ENCODE measurements at places on chromosomes 13 and 19.

DNA sequence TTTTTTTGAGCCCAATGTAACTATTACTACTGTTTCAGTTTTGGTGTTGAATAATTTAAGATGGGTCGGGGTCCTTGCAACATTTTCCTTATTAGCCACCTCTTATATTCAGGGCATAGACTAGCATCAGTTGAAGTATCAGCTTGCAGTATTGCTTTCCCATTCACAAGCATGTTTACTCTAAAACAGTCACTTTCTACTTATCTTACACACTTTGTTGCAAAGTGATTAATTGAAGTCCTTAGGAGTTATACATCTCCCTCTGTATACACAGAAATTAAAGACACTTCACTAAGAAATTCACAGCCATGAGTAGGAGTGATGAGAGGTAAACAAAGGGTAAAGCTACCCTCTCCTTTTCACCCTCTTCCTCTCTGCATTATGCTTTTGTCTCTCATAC is 27.6 kb downstream of the SLAIN1 start:
- no peak for DNase-seq

GRCh38 chr19:15869109-15869555 is 28.7 kb downstream of the CYP4F2 start:
- DNase-seq, result no peak

DNA sequence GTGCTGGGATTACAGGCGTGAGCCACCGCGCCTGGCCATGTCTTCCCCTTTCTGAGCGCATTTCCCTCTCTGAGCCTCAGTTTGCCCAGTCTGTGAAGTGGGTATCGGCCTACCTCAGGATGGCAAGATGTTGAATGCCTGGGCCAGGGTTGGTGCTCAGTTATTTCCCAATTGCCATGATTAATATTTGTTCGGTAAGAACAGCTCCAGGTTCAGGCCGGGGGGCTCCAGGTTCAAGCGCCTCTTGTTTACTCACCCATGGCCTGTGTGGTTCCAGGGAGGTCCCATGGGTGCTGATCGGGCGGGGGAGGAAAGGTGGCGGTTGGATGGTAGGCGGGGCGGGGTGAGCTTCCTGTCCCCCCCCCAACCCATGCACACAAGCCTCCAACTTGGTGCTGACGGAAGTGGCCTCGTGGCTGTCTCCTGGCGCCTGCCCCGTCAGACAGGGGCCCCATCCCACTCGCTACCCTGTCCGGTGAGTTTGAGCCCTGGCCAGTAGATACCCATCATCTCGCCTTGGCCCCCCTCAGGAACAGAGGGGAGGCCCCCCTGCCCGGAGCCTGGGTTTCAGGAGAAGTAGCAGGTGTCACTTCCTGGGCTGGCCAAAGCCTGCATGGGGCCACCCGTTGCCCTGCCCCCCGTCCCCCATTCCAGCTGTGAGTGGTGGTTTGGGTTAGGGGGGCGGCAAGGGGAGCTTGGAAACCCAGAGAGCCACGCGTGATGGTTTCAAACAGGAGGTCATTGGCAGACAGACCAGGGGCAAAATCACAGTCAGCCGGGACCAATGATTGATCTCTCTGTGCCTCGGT is at the start of gene FCHO1:
FCHO1 (plus strand) TSS at position 375 of the 809 bp plus-strand sequence. CDS start 3,688 bp downstream, outside the sequence.
- DNase-seq, result no peak

DNA sequence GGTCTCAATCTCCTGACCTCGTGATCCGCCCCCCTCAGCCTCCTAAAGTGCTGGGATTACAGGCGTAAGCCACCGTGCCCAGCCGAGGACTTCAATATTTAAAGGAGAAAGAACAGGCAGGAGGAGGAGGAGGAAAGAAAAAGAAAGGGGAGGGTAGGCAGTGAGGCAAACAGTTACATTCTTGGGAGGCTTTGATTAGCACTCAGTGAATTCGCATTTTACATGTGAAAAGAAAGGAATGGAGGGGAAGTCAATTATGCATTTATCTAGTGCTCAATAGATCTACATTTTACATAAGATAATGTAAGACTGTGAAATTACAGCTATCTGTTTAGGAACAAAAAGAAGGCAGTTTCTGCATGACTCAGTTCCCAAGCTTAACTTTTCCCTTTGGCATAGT is 30.9 kb upstream of the CXCL17 start:
- no peak for DNase-seq
